ENCODE measurements at places on chromosomes 7 and 10.
A peak's percentile ranks its signal among the peaks of the same experiment; 100 is the strongest.

- no peak for DNase-seq
Observed at GRCh38 chr10:129580010-129580409, 113.0 kb downstream of the MGMT start.

- peak; percentile 47 for DNase-seq
Observed at GRCh38 chr10:91944880-91945630, 21.5 kb downstream of the BTAF1 start.

DNA sequence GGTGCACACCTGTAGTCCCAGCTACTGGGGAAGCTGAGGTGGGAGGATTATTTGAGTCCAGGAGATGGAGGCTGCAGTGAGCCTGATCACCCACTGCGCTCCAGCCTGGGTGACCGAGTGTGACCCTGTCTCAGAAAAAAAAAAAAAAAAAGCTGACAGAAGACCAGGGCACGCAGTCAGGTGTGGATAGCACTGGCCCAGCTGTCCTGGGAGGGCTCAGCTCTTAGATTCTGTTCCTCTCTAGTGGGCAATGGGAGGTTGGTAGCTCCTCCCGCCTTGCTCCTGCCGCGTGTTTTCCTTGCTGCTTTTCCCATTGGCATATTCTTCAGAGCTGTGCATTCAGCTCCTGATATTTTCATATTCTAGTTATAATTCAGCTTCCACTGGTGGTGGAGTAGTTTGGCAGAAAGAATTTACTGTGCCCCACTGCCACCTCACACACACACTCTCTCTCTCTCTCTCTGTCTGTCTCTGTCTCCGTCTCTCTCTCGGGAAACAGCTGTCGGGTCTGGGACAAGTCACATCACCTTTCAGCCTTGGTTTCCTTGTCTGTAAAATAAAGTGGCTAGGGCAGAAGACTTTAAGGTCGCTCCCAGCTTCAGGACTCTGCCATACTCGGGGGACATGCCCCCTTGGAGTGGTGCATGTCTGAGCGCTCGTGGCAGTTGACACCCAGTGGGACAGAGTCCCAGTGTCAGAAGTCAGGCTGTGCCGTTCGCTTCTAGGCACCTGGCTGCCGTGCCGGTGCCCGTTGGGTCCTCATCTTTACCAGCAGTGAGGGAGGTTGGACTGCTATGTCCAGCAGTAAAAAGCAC is 25.9 kb upstream of the ANKRD2 start:
- DNase-seq: no peak

DNA sequence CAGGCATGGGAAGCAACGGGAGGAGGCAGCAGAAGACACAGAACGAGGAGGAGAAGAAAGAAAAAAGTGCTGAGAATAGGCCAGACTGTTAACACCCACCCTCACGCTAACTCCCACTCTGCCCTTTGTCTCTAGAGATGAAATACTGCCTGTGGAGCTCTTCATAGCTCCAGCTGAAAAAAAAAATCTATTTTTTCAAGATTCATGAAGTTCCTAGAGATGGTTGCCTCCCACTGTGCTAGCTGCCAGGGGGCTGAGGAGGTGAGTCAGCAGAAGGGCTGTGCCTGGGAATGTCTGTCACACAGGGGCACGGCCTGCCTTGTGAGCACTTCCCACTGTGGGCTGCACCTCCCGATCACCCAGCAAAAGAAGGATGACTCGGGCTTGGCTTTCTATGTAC is 144.5 kb downstream of the RNF216 start:
- DNase-seq: no peak

DNA sequence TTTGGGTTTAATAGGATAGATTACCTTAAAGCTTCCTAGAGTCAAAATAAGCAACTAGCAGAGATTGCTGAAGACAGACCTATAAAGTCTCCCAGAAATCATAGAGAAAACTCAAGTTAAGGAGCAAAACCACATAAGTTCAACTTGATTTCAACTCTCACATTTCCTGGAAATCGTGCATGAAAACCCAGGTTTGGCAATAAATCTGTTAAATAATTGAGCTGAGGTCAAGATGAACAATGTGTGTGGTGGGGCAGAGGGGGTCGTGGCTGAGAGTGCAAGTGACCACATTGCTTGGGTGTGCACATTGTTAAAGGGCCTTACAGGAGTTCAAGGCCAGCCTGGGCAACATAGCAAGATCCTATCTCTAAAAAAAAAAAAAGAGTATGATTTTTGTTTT is 636.5 kb downstream of the GALNT17 start:
- DNase-seq: no peak

- DNase-seq: no peak
Observed at GRCh38 chr10:82826132-82826531, 951.1 kb downstream of the NRG3 start.

- no peak for DNase-seq
Observed at GRCh38 chr7:157482517-157483087, 145.8 kb downstream of the DNAJB6 start.

DNA sequence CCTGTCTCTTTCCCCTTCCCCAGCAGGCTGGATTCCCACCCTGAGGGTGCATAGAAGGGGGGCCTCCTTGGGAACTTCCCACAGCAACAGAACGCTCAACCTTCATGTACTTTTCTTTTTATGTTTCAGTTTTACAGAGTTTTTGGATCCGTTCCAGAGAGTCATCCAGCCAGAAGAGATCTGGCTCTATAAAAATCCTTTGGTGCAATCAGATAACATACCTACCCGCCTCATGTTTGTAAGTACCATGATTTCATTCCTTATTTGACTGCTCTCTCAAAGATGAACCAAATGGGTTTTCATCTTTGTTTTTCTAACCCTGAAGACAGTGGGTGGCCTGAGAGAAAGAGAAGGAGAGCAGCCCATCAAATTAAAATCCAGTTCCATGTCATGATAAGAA is 46.7 kb downstream of the PLPP4 start:
- no peak for DNase-seq

GRCh38 chr10:44961230-44961571 is 1.6 kb downstream of the RASSF4 start:
- DNase-seq: no peak

DNA sequence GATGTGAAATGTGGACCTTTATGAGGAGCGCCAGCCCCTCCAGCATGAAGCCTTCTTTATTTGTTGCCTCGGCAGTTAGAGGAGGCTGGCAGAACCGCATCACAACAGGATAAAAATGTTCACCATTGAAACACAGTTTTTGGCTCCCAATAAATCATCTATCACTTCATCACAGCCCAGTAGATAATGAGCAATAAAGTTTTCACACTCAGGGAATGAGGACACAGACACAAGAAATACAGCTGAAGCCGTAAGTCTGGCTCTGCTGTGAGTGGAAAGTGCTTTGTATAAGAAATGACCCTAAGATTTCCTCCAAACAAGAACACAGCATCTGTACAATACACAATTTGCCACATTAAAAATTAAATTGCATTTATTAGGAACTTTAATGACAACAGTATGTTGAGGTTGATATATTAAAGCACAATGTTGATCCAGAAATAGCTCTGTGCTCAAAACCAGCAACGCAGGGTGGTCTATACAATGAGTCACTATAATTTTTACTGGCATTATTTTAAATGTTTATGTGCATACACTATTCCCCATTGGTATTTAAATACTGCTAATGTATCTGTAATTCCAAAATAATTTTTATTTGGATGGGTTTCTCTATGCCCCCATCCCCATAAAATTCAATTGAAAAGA is 301.8 kb upstream of the MGMT start:
- no peak for DNase-seq

DNA sequence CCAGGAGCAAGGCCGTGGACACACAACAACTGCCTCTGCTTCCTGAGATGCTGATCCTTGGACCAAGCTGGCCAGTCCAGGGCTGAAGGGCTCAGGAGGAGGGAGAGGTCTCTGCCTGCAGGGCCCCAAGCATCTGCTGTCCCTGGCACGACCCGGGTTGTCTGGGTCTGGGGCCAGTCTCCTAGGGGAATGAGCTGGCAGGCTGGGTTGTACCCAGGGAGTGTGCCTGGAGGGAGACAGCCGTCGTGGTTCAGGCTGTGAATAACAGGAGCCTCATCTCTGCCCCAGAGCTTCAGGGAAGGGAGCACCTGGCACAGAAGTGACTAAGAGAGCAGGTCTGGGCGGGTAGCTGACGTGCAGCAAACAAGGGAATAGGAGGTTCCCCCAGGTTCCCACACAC is 17.9 kb upstream of the SERPINE1 start:
- no peak for DNase-seq

- DNase-seq: no peak
Observed at GRCh38 chr7:23915236-23915635, 205.2 kb downstream of the STK31 start.

GRCh38 chr10:21515361-21516241 is 9.9 kb downstream of the SKIDA1 start:
- DNase-seq: no peak

DNA sequence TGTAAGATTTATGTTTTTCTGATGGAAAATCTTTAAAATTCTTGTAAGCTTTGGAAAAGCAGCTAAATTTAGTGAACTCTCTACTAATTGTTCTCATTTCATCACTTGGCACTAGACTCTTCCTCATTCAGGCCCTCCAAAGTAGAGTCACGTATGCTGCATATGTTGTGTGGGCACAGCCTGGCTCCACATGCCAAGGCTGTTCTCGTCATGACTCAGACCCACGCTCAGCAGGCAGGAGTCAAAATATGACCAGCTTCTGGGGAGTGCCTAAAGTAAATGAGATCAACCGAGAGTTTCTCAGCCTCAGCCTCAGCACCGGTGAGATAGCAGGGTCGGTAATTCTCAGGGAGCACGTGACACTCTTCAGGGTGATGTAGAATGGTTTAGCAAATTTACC is 1672.9 kb downstream of the REEP3 start:
- DNase-seq: no peak

GRCh38 chr10:91200314-91201212 is 19.9 kb upstream of the PCGF5 start:
- DNase-seq: no peak

DNA sequence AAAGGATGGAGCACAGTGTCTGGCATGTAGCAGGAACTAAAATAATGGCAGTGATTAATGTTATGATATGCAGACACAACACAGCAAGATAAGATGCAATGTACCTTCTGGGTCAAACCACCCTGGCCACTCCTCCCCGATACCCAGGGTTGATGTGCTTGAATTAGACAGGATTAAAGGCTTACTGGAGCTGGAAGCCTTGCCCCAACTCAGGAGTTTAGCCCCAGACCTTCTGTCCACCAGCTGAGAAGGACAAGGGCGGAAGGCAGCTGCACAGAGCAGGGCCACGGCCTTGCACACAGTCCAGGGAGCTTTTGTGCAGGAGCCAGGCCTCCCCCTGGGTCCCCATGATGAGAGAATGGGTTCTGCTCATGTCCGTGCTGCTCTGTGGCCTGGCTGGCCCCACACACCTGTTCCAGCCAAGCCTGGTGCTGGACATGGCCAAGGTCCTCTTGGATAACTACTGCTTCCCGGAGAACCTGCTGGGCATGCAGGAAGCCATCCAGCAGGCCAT is at the start of gene RBP3:
Gene RBP3 (plus strand): TSS at position 226 of the 514 bp plus-strand sequence. CDS start 122 bp downstream, at position 348.
- DNase-seq: no peak

DNA sequence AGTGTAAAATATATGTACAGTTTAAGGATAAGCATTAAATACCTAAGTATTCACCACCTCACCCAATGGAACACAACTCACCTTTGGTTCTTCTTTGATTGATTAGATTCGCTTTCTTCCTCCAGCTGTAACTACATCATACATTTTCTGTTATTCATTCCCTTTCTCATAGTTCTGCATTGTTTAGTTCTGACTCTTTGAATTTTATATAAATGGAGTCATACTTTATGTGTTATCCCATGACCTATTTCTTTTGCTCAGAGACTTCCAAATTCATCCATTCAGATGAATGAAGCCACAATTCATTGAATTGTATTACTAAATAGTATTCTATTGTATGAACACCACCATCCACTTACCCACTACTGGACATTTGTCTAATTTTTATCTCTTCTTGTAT is 12.3 kb downstream of the THNSL1 start:
- DNase-seq: no peak

DNA sequence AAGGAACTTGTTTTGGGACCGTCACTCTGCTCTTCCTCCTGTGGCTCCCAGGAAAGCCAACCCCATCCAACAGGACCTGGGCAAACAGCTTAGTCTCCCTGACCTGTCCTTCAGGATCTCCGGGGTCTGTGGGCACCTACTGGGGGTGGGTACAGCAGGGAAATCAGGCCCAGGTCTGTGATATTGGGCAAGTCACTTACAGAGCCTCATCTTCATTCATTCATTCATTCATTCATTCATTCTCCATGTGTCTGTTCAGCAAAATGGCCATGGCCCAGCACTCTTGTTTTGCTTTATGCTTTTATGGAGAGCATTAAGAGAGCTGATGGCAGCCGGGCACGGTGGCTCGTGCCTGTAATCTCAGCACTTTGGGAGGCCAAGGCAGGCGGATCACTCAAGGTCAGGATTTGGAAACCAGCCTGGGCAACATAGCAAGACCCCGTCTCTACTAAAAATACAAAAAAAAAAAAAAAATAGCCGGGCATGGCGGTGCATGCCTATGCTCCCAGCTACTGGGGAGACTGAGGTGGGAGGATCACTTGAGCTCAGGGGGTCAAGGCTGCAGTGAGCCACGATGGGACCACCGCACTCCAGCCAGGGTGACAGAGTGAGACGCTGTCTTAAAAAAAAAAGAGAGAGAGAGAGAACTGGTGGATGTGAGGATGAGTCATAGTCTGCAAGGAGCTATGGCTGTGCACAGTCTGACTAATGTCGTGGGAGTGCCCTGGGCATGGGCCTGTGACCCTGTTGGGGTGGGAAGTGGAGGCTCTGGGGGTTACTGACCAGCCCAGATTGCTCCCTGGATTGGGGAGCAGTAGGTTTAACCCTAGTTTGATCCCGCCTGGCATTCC is 54.3 kb downstream of the CLIP2 start:
- peak; percentile 5 for DNase-seq

DNA sequence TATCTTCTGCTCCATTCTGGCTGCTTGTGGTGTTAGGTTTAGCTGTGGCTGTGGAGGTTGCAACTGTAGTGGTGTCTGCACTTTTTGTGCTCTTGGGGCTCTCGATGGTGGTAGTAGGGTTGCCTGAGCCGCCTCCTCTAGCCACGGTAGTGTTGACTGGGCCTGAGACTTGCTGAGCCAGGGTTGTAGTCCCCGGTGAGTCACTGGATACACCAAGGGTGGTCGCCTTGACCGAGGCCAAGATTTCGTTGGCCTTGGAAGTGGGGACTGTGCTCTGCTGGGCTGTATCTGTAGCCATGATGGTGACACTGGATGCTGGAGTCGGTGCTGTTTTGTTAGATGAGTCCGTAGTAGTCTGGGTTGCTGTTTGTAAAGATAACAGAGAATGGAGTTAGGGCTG is 45.4 kb downstream of the PODXL start:
- DNase-seq: no peak

GRCh38 chr10:31867646-31868045 is 61.0 kb downstream of the ARHGAP12 start:
- DNase-seq: no peak

Data from T-helper 2 cell treated with Interferon-gamma antibody and Interleukin-4, amounts not matched to agents 5 μg/mL and 100 μg/mL, for 36 hours (primary cell).